Esophagus muscularis mucosa (tissue), 4 donors: ENCODE measurements at places on chromosomes 2 and 18. TPM values are rescaled to one million over a fixed set of nuclear protein-coding genes. Genes with fewer than 3 reads are reported as not detected.

- no peaks in the 10 kb centered on the region for H3K36me3 ChIP-seq
- H3K27me3 ChIP-seq: no peaks in the 10 kb centered on the region
- H3K4me3 ChIP-seq: no peak overlapping the region
- no peak for DNase-seq
- H3K4me1 ChIP-seq: peaks cover 9% of the 10 kb centered on the region
- H3K27ac ChIP-seq: no peak overlapping the region
Observed at GRCh38 chr18:43665105-43665788, 388.0 kb upstream of the SYT4 start.

- H3K4me1 ChIP-seq: no peaks in the 10 kb centered on the region
- H3K4me3 ChIP-seq: no peak overlapping the region
- H3K27me3 ChIP-seq: no peaks in the 10 kb centered on the region
- H3K27ac ChIP-seq: no peak overlapping the region
- no peak for DNase-seq
Observed at GRCh38 chr2:138237667-138238384, 263.7 kb upstream of the SPOPL start.

- no peaks in the 10 kb centered on the region for H3K36me3 ChIP-seq
- DNase-seq: no peak
- no peaks in the 10 kb centered on the region for H3K4me1 ChIP-seq
- no peaks in the 10 kb centered on the region for H3K27me3 ChIP-seq
Observed at GRCh38 chr2:85116207-85116606, 17.0 kb upstream of the TCF7L1 start.

- H3K4me1 ChIP-seq: peaks cover 14% of the 10 kb centered on the region
- no peak overlapping the region for H3K4me3 ChIP-seq
- no peak for DNase-seq
- no peaks in the 10 kb centered on the region for H3K36me3 ChIP-seq
- no peak overlapping the region for H3K27ac ChIP-seq
Observed at GRCh38 chr2:113277474-113278072, 1.1 kb downstream of the PAX8 start.

DNA sequence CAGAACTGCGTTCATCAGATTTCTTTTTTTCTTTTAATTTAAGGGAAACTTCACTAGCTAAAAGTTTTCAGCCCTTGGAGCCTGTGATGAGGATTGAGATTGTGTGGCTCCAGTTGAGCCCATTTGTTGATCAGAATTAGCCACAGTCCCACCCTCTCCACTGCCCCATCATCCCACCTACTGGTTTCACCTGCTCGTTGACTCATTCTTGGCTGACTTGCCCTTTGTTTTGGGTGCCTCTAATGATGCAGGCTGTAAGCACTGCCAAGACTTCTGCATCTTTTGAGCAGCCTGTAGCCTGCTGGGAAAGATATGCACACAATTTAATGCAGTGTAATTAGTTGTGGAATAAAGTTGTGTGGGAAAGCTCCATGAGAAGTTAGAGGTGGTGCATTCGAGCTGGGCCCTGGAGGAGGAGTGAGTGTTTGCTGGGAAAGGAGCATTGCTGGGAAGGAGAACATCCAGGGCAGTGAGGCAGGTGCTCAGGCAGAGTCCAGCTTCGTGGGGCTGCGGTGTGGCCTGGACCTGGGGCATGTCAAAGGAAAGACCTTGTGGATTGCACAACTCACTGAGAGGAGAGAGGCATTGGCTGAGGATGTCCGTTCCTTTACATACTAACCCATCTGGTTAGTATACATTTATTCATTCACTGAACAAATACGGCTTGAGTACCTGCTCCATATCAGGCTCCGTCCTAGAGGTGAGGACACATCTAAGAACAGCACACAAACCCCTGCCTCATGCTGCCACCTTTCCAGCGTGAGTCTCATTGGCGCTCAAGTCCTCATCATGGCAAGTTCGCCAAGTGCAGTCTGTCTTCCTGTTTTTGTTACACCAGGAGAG is 18.2 kb downstream of the ASPRV1 start:
- no peak for DNase-seq
- no peak overlapping the region for H3K27ac ChIP-seq
- peaks cover under 1% of the 10 kb centered on the region for H3K4me1 ChIP-seq
- H3K27me3 ChIP-seq: no peaks in the 10 kb centered on the region
- peaks cover 43% of the 10 kb centered on the region for H3K36me3 ChIP-seq

DNA sequence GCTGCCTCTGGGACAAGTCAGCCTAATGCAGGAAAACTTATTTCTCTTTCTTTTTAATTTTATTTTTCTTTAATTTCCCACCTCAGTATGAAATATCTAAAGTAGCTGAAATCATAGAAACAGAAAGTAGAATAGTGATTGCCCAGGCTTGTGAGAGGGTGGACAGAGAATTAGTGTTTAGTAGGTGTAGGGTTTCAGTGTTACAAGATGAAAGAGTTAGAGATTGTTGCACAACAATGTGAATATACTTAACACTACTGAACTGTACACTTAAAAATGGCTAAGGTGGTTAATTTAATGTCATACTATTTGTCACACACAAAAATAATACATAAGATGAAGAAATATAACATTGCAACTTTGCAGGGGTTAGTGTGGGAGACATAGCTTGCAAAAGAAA is 80.8 kb downstream of the NAT8 start:
- no peaks in the 10 kb centered on the region for H3K27me3 ChIP-seq
- DNase-seq: no peak
- no peaks in the 10 kb centered on the region for H3K4me1 ChIP-seq
- H3K36me3 ChIP-seq: peaks cover 16% of the 10 kb centered on the region

GRCh38 chr2:196341277-196341841 is 170.0 kb upstream of the STK17B start:
- H3K27ac ChIP-seq: no peak overlapping the region
- no peaks in the 10 kb centered on the region for H3K27me3 ChIP-seq
- peak; percentile 66 for DNase-seq

GRCh38 chr2:17076533-17076932 is 410.9 kb upstream of the CYRIA start:
- no peaks in the 10 kb centered on the region for H3K27me3 ChIP-seq
- no peaks in the 10 kb centered on the region for H3K36me3 ChIP-seq
- H3K27ac ChIP-seq: no peak overlapping the region
- H3K4me3 ChIP-seq: no peak overlapping the region
- no peak for DNase-seq

DNA sequence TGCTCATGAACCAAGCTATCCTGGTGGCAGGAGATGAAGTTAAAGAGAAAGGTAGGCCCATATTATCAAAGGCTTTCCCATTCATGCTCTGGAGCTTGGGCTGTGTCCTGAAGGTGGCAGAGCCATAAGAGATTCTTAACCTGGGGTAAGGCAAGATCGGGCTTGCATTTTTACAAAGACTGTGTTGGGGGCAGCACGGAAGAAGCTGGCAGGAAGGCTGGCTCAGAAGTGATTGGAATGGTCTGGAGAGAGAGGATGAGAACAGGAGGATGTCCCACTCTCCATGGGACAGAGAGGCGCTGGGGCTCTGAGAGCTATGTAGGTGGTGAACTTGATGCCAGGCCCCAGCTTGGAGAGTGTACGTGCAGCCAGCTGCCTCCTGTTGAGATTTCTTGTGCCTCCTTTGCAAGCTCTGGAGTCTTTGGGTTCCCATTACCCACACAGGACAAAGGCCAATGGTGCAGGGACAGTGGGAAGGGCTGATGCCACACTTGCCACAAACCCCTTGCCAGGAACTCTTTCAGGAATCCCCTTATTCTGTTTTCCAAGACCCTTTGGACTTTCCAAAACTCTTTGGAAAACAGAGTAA is 40.6 kb upstream of the FZD5 start:
- no peaks in the 10 kb centered on the region for H3K27me3 ChIP-seq
- H3K4me3 ChIP-seq: peak overlapping the region; percentile 12
- H3K36me3 ChIP-seq: no peaks in the 10 kb centered on the region
- peak overlapping the region; percentile 26 for H3K27ac ChIP-seq

- DNase-seq: no peak
- no peaks in the 10 kb centered on the region for H3K27me3 ChIP-seq
- no peak overlapping the region for H3K4me3 ChIP-seq
- no peaks in the 10 kb centered on the region for H3K36me3 ChIP-seq
- peaks cover 8% of the 10 kb centered on the region for H3K4me1 ChIP-seq
Observed at GRCh38 chr2:172438741-172439508, 11.5 kb downstream of the ITGA6 start.

DNA sequence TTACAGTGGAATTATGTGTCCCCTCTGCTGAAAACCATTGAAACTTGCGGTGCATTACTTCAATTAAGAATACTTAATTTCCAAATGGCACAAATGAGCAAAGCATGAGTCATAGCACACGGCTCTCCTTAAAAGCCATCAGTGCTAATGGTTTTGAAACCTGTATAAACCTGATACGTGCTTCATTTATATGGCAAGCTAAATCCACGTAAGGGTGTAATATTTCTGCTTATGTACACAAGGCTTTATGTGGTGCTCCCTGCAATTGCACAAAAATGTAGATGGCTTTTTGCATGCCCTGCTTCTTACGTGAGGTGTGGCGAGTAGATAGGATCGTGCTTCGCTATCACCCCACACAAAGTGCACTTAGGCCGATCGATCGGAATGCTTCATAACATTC is 840.9 kb downstream of the GALR1 start:
- H3K4me1 ChIP-seq: no peaks in the 10 kb centered on the region
- H3K27me3 ChIP-seq: peaks cover 11% of the 10 kb centered on the region
- no peak overlapping the region for H3K4me3 ChIP-seq
- DNase-seq: no peak
- no peaks in the 10 kb centered on the region for H3K36me3 ChIP-seq
- no peak overlapping the region for H3K27ac ChIP-seq

GRCh38 chr2:130288467-130289403 is 54.0 kb upstream of the IMP4 start:
- H3K4me1 ChIP-seq: no peaks in the 10 kb centered on the region
- no peaks in the 10 kb centered on the region for H3K36me3 ChIP-seq
- H3K27ac ChIP-seq: no peak overlapping the region

GRCh38 chr2:38376346-38377049 is 575 bp downstream of the ATL2 start:
- H3K4me3 ChIP-seq: peak overlapping the region; percentile 86
- peaks cover 52% of the 10 kb centered on the region for H3K4me1 ChIP-seq
- H3K27ac ChIP-seq: peak overlapping the region; percentile 99

DNA sequence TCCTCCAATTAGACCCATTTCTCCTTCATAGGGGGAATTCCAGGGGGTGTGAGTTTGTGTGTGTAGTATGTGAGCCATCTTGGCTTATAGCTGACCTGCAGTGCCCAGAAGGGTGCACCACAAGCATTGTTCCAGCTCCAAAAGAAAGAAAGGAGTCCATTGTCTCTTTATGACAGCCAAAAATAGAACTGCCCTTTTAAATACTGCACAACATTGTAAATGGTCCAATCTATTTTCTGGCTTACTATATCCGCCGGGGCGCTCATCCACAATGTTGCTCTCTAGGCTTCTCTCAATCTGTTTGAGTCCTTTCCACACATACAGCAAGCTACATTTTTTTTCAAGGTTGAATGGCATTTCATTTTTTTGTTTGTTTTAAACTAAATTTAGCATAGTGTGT is 517.5 kb downstream of the STK39 start:
- no peak for DNase-seq
- no peak overlapping the region for H3K4me3 ChIP-seq
- no peaks in the 10 kb centered on the region for H3K4me1 ChIP-seq
- no peaks in the 10 kb centered on the region for H3K27me3 ChIP-seq
- H3K27ac ChIP-seq: no peak overlapping the region
- H3K36me3 ChIP-seq: no peaks in the 10 kb centered on the region

DNA sequence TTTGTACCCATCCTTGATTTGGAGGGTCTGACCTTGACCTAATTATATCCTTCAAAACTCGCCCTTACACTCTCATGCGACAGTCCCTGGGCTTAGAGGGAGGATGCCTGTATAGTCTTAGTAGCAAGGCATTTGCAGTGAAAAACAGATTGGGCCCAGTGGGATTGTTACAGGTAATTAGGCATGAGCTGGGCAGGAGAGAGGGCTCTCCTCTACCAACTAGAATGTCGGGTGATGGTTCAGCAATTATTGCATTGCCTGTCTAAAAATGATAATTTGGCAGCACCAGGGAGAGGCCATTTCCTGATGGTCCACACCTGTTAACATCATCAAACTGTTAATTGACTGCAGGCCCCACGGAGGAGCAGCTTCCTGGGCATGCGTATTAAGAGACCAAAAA is 32.4 kb downstream of the COMMD1 start:
- H3K4me1 ChIP-seq: peaks cover 6% of the 10 kb centered on the region
- H3K27me3 ChIP-seq: no peaks in the 10 kb centered on the region

- DNase-seq: no peak
- H3K27me3 ChIP-seq: no peaks in the 10 kb centered on the region
- H3K4me3 ChIP-seq: no peak overlapping the region
- peaks cover 6% of the 10 kb centered on the region for H3K4me1 ChIP-seq
- peaks cover 54% of the 10 kb centered on the region for H3K36me3 ChIP-seq
- no peak overlapping the region for H3K27ac ChIP-seq
Observed at GRCh38 chr18:9570255-9570654, 44.1 kb downstream of the PPP4R1 start.

GRCh38 chr2:234840336-234840735 is 111.5 kb upstream of the SH3BP4 start:
- H3K4me3 ChIP-seq: no peak overlapping the region
- no peak for DNase-seq
- no peaks in the 10 kb centered on the region for H3K27me3 ChIP-seq
- peaks cover 20% of the 10 kb centered on the region for H3K4me1 ChIP-seq
- H3K27ac ChIP-seq: no peak overlapping the region

GRCh38 chr2:141199711-141200110 is 931.1 kb downstream of the LRP1B start:
- H3K4me1 ChIP-seq: no peaks in the 10 kb centered on the region
- no peaks in the 10 kb centered on the region for H3K36me3 ChIP-seq
- H3K27me3 ChIP-seq: no peaks in the 10 kb centered on the region

DNA sequence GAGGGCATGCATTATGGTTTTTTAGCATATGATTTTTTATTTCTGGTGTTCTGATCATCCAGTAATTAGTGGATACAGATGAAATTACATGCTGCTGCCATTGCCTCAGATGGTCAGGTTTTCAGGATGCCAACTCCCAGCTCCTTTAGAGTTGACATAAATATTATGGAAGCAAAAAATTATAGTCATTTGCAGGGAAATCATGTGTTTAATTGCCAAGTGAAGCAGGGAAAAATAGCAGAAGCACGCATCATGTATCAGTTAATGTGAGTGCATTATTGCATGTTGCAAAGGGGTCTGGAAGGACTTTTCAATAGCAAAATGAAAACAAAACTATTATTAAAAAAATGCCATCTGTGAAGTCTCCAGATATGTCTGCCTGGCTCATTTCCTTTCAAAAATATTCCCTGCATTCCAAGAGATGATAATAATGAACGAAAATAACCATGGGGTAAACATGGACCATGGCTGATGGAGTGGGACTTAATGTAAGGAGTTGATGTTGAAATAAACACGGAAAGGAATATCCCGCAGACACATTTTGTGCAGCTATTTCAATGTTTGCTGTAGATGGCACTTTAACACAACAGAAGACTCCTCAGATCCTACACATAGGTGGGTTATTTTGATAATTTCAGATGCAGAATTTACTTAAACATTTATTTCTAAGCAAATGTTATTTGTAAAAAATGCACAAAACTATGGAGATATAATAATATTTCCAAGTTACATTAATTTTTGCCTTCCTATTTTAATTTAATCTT is 87.7 kb upstream of the DYNAP start:
- H3K36me3 ChIP-seq: no peaks in the 10 kb centered on the region
- no peaks in the 10 kb centered on the region for H3K4me1 ChIP-seq
- no peaks in the 10 kb centered on the region for H3K27me3 ChIP-seq

SOCS6 gene
- 19.7 TPM for total RNA-seq

TEKT4 gene
- total RNA-seq: not detected

RGPD3 gene
- 0.45 TPM for total RNA-seq

APCDD1 gene
- 39.6 TPM for total RNA-seq

DYTN gene
- total RNA-seq: not detected

PTPRM gene
- total RNA-seq: 89.2 TPM

CRYBA2 gene
- total RNA-seq: not detected

TDRD15 gene
- total RNA-seq: not detected

ST8SIA5 gene
- not detected for total RNA-seq

RTTN gene
- 7.1 TPM for total RNA-seq

DSG3 gene
- total RNA-seq: not detected

SMYD1 gene
- total RNA-seq: 4.2 TPM
